ENCODE measurements at places on chromosomes 13 and 19.
A peak's percentile ranks its signal among the peaks of the same experiment; 100 is the strongest.

DNA sequence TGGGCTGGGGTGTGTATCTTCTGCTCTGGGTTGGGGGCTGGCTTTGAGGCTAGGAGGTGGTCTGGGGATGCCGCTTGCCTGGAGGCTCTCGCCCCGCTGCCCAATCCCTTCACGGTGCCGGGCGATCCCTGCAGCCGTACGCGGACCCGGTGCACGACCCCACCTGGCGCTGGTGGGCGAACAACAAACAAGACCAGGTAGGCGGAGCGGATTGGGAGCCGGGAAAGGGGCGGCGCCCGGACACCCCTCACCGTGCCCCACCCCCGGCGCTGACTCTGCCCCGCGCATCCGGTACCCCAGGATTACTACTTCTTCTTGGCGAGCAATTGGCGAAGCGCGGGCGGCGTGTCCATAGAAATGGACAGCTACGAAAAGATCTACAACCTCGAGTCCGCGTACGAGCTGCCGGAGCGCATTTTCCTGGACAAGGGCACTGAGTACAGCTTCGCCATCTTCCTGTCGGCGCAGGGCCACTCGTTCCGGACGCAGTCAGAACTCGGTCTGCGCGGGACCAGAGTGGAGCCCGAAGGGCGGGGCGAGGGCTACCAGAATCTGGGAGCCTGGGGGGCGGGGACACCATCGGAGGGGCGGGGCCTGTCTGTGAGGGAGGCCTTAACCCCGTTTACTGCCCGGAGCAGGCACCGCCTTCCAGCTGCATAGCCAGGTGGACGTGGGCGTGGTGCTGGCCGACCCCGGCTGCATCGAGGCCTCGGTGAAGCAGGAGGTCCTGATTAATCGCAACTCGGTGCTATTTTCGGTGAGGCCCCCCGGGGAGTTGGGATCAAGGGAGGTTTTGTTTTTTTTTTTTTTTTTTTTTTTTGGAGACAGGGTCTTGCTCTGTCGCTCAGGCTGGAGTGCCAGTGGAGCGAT is 12.1 kb upstream of the PSMD8 start:
- DNase-seq, result peak; percentile 64

DNA sequence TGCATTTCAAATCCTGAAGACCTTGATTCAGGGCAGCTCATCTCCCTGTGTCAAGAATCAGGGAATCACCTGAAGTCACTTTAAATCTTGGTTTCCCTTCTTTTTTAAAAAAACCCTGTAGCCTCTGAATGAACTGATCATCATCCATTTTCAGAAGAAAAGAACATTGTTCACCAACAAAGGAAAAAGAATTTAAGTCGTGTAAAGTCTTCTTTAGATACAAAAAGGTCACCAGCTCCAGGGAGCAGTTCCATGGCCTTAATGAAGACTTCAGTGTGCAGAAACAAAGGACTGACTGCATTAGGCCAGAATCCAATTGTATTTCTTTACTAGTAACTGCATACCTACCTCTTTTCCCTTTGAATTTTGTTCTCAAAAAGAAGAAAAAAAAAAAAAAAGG is 245.0 kb downstream of the ABCC4 start:
- DNase-seq, result no peak

DNA sequence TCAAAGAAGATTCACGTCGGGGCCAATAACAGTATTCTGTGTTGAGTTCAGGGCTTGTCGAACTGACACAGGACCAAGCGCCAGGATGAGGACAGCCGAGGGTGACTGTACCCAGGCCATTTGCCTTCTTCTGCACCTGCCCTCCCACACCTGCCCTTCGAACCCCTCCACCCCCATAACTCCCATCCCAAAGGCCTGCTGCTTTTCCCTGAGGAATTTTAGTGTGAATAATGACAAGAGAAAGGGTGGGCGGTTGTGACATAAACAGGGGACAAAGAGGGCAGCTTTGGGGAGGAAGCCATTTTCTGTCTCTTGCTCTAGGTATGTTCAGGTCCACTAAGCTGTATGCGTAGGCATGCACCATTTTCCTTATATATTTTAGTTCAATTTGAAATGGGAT is 26.1 kb downstream of the GJA3 start:
- DNase-seq, result no peak

DNA sequence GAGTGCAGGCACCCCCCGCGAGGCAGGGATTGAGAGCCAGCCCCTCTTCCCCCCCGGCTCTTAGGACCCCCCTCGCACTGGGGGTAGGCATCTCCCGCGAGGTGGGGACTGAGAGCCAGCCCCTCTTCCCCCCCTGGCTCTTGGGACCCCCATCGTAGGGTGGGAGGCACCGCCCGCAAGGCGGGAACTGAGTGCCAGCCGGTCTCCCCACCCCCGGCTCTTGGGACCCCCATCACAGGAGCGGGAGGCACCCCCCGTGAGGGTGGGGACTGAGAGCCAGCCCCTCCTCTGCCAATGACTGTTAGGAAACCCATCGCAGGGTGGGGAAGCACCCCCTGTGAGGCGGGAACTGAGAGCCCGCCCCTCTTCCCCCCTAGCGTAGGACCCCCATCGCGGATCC is 363.4 kb upstream of the SPRY2 start:
- DNase-seq, result no peak

DNA sequence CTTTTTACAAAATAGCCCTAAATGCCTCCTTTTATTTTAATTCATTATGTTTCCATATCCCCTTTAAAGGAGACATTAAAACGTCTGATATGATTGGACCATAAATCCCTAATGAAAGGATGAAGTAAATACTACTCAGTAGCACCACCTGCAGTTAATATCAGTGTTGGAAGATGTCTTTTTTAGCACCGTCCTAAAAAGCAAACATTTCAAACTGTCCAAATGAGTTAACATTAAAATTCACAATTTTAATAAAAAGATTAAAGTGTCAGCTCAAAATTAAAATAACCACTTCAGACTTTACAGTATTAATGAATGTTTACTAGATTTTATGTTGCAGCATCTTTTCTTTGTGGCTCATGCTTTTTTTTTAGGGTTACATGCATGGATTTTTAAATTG is 12.3 kb downstream of the ZNF507 start:
- DNase-seq, result no peak

GRCh38 chr13:99894105-99894839 is 77.3 kb downstream of the ZIC5 start:
- no peak for DNase-seq

GRCh38 chr19:37899966-37900365 is 6.4 kb downstream of the WDR87 start:
- DNase-seq, result no peak

- DNase-seq, result no peak
Observed at GRCh38 chr13:65057986-65058385, 2172.2 kb downstream of the PCDH9 start.

DNA sequence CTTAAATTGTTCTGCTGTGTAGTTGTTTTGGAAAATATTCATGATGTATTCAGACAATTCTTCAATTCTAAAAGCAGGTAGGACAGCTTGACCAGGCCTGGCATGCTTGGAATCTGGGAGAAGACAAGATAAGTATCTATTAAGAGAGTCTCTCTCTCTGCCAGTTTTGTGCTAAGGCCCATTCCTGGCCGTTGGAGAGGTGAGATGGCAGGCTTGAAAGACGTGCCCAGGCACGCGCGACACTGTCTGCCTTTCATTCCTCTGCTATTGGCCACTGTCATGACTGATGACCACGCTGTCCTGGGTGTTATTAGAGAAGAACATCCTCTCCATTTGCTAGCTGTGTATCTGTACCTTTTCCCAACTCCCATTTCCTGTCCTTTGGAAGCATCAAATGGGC is 90.3 kb downstream of the LHFPL6 start:
- DNase-seq, result no peak

DNA sequence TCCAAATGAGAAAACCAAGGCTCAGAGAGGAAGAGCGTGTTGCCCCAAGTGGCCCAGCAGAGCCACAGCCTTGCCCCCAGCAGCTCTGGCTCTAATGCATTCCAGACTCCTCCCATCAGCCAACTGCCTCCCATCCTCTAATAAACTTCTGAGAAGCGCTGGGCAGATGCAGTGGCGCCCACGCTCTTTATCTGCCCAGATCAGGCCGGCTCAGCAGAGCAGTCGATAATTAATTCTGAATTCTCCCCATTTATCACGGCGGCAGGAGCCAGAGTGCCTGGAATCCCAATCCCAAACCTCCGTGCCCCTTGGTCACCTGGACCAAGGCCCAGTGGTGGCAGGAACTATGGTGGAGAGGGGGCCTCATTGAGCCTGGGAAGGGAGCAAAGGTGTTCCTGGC is 13.9 kb downstream of the TINCR start:
- no peak for DNase-seq

- DNase-seq, result no peak
Observed at GRCh38 chr13:79913141-79913827, 427.6 kb downstream of the SPRY2 start.

- no peak for DNase-seq
Observed at GRCh38 chr13:59801107-59801880, 362.4 kb downstream of the DIAPH3 start.

DNA sequence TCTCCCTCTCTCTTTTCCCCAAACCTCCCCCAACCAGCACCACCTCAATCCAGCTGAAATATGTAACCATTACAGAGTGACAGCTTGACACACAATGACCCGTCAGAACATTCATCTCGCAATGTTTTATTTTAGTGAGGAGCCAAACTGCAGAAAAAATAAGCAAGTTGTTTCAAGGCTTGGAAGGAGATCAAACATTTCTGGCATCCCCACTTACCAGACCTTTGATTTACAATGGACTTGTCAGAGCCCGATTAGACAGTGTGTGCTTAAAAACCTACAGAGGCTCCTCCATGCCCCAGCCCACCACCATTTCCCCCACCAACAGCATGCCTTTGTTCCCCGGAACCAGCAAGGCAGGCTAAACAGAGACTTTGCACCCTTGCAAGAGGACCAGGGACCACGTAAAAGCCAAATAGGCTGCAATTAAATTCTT is 382.8 kb upstream of the ZNF507 start:
- no peak for DNase-seq

DNA sequence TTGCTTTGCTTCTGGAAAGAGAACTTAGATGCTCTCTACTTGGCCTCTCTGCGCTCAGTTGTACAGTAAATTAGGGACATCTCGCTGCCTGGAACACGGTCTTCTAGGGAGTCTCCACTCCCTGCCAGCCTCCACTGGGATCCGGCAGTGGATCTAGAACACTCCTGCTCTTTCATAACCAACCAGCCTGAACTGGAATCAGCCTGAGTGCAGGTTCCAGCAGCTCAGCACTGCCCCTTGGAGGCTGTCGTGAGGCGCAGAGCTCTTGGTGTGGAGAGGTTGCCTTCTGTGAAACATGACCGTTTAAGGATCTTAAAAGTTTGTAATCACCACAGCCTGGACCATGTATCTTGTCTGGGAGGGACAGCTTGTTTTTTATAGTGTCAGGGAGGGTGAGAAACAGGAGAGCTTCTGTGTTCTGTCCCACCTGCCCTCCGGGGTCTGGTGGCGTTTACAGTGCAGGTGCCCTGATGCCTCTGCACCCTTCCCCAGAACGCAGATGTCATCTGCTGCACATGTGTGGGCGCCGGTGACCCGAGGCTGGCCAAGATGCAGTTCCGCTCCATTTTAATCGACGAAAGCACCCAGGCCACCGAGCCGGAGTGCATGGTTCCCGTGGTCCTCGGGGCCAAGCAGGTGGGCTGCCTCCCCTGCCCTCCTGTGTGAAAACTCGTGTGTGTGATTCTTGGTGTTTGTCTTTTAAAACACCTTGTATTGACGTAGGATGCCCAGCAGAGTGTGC is 24.8 kb downstream of the UPF1 start:
- peak; percentile 5 for DNase-seq

DNA sequence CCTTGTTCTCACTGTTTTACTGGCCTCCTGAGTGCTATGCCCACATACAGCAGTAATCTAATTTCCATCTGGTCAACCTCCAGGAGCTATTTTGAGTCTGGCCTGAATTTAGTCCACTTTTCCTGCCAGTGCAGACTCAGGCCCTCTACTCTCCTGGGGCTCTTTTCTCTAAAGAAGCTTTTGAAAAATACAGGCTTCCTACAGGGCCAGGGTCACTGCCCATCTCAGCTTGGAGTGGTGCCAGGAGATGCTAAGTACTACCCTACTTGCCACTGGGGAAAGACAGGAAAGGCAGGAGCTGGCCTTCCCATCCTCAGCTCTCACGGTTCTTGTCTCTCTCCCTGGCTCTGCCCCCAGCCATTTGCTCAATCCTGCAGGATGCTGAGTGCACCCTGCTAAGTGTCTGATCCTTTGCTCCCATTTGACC is 101.7 kb upstream of the SERP2 start:
- DNase-seq, result no peak

GRCh38 chr13:51538591-51539179 is 45.6 kb upstream of the WDFY2 start:
- no peak for DNase-seq

GRCh38 chr19:3186160-3186688 is 494 bp downstream of the NCLN start:
- DNase-seq, result no peak

DNA sequence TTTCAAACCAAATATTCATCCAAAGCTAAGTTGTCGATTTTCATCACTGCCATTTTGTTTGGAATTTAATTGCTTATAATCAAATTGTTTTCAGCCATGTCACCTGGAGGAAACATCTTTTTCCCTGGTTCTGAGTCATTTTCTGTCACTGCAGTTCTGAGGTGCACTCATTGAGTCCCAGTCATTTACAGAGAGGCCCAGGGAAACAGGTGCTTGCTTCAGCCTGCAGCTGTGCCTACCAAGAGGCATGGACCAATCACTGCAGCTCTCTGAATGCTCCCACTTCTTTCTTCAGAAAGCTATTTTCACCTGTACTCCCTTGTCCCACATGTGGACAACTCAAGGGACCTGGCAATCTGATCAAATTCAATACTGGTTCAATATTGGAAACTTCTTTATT is 308.1 kb downstream of the COG6 start:
- DNase-seq, result no peak

GRCh38 chr13:60933638-60934037 is 482.0 kb downstream of the PCDH20 start:
- DNase-seq, result no peak

DNA sequence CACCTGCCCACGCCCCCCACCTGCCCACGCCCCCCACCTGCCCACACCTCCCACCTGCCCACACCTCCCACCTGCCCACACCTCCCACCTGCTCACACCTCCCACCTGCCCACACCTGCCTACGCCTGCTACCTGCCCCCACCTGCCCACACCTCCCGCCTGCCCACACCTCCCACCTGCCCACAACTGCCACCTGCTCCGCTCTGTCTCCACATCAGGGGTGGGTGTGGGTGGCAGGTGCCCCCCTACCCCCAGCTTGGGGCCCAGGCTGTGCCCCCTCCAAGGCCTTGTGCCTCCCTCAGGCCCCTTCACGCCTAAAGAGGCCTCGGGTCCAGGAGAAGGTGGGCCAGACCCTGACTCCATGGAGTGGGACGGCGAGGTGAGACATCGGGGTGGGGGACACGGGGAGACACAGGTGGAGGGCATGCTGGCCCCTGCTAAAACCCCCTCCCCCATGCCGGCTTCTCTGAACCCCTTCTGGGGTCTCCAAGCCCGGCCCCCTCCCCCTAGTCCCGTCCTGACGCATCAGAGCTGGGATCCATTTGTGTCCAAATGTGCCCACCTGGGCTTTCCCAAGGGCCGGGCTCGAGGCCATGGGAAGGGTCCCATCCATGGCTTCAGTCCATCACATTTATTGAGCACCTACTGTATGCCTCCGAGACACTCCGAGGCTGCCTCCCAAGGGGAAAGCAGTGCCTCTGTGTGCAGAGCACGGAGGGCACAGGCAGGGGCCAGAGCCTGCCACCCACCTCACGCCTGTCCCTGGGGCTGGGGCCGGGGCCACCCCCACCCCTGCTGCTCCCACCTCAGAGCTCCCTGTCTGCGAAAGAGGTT is 4.9 kb downstream of the PLK5 start:
- no peak for DNase-seq

Data from DMS79 (cell line).